ENCODE measurements at places on chromosomes 12 and 14.

- peak; percentile 14 for DNase-seq
These were observed 30.4 kb downstream of the NUAK1 start for GRCh38 chr12:106108185-106108835.

DNA sequence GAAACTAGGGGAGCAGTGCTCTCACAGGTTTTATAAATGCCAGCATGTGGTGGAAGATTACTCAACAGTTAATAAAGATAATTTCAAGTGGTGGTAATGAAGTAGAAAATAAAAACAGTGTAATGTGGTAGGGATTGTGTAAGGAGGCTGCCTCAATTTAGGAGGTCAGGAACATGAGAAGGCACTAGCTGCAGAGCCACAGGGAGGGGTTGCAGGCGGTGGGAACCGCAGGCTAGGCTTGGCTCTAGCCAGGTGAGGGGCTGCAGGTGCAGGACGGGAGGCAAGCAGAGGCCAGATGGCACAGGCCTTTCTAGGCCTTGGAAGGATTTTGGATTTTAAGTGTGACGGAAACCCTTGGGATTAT, 768 bp downstream of the METTL25 start:
- DNase-seq, result peak; percentile 40

DNA sequence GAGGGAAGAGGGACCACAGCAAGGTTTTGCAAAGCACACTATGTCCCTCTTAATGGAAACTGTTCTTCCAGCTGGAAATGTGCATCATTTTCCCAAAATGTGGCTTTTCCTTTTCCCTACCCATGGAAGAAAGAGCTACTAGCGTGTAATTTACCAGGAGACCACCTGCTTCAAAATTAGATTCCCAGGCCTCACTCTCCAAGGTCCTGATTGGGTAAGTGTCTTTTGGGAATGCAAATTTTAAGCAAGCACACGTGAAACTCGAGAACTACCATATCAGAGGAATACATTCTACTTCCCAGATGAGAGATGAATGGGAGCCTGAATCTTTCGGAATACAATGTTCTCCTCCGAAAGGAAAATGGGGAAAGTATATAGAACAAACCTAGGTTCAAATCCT, 201.6 kb upstream of the NOS1 start:
- DNase-seq, result no peak

GRCh38 chr14:96250485-96250884, 5.5 kb upstream of the BDKRB1 start:
- no peak for DNase-seq

- no peak for DNase-seq
These were observed 646 bp downstream of the FBLN5 start for GRCh38 chr14:91946622-91947474.

DNA sequence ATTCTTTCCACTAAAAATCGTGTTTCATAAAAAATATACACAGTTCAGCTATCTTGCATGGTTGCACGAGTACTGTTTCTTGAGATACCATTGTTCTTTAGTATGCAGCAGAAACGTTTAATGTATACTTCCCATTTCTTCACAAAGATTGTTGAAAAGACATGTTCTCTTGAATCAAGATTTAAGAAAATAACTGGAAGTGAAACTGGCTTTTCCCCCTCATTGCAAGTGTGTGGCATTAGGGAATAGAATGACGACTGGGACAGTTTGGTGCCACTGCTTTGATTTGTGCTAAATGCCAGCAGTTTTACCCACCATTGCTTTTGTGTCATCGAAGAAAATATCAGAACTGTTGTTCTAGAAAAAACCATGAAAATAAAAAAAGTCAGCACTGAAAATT, 20.3 kb upstream of the DHRS2 start:
- no peak for DNase-seq

GRCh38 chr12:120343692-120344091, 16.1 kb upstream of the PLA2G1B start:
- no peak for DNase-seq
